Effector CD4-positive, alpha-beta T cell (primary cell): ENCODE measurements at places on chromosomes 2 and 18.

DNA sequence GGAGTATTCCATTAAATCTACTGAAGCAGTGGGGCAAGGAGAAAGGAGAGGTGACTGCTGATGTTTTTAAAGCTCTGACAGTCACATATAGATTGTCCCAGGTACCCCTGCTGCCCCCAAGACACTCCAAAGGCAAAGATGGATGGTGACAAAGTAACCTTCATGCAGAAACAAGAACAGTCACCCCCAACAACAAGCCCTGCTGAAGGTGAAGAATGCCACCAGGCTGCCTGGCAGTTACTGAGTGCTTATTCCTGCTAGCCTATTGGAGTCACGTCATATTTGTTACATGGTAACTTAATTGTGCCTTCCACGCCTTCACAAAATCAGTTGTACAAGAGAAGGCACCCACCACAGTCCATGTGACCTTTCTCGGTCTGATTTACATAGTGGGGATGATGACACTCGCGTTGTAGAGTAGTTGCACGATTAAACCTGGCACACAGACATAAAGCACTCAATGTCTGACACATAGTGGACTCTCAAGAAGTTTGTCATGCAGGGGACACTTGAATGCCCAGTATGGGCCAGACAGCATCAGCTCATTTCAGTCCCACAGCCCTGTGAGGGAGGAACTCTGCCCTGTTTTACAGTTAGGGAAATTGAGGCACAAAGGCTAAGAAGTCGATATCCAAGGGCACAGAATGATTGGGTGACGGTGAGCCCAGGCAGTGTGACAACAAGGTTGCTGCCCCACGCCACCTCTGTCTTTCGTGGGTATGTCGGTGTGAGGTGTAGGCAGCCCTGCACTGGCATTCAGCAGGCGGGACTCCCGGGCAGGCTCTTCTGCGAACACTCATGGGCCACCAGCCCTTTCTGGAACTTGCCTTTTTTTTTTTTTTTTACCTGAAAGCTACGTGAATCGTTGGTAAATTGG, 62.7 kb downstream of the ZCCHC2 start:
- no peak for DNase-seq

GRCh38 chr2:62197011-62197924, 1.4 kb downstream of the B3GNT2 start:
- peak; percentile 31 for DNase-seq

- no peak for DNase-seq
These were observed 217.0 kb downstream of the OSR1 start for GRCh38 chr2:19141234-19142004.

DNA sequence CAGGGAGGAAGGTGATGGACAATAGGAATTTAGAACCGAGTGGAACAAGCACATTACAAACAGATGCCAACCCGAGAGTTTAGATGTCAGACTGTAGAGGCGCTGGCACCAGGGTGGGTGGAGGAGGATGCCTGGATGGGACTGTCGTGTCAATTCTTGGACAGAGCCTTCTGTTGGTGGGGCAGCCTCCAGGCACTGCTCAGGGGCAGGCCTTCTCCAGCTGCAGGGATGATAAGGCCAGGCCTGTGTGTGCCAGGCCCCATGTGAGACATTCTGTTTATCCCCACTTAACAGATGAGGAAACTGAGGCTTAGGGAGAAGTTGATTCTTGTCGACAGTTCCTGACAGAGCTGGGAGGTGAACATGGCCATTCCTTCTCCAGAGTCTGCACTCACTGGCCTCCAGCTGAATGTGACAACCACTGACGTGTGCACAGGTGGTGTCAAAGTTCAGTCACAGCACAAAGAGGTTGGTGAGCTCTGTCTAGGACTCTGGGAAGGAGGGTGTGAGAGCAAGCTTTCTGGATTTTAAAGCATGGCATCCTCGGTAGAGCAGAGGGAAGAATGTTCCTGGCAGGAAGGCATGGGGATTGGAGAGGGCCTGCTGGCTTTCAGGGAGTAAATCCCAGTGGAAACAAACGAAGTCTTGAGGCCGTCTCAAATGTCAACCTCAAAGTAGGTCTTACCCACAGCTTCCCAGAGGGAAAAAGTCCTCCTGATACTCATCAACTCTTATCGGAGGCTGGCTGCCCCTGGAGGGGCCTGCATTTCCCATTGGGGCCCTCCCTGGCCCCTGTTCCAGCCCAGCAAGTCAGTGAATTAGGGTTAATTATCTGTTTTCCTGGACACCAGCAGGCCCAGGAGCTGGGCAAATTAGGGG, 52.4 kb downstream of the GLI2 start:
- no peak for DNase-seq

DNA sequence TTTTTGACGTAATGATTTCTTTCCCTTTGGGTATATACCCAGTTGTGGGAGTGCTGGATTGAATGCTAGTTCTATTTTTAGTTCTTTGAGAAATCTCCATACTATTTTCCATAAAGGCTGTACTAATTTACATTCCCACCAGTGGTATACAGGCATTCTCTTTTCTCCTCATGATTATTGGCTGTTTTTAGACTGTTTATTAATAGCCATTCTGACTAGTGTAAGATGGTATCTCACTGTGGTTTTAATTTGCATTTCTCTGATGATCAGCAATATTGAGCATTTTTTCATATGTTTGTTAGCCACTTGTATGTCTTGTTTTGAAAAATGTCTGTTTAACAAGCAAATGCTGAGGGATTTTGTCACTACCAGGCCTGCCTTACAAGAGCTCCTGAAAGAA, 9.2 kb upstream of the CD28 start:
- no peak for DNase-seq

DNA sequence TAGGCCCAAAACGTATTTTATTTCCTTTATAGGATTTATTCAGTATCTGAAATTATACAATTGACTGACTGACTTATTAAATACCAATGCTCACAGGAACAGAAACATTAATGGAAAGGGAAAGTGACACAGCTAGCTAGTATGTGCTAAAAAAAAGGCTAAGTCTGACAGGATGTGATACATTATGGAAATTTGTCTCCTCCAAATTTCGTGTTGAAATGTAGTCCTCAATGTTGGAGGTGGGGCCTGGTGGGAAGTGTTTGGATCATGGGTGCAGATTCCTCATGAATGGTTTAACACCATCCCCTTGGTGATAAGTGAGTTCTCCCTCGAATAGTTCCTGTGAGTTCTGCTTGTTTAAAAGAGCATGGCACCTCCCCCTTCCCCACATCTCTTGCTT, 70.6 kb upstream of the WDR75 start:
- no peak for DNase-seq

GRCh38 chr2:103139628-103140268, 377.9 kb downstream of the TMEM182 start:
- no peak for DNase-seq

GRCh38 chr2:103739186-103739585, 977.4 kb downstream of the TMEM182 start:
- DNase-seq = no peak

DNA sequence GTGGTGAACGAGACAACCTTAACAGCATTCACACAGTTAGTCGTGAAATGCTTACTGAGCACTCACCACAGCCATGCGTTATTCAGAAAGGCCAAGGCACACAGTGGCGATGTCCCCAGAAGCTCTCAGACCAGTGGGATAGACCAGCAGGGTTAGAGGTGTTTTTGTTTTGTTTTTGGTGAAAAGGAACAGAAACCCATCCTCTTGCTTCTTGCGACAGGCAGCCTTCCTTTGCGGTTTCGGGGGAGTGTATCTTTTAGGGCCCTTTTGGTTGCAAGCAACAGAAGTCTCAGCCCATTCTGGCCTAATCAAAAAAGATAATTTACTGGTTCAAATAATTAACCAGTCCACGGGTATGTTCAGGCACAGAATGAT, 4.7 kb downstream of the GNLY start:
- DNase-seq = no peak

GRCh38 chr2:52238782-52239181, 1206.8 kb upstream of the NRXN1 start:
- DNase-seq = no peak

DNA sequence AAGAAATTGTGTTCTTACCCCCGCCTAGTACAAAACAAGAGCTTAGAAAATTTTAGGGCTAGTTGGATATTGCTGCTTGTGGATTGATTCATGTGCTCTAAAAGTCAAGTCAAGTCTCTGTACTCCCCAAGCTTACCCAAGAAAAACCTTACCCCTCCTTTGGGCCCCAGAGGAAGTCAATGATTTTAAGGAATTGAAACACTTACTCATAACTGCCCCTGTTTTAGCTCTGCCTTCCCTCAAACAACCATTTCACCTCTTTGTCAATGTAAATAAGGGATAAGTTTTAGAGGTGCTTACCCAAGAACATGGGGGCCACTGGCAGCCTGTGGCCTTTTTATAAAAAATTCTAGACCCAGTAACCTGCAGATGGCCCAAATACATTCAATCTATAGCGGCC, 136.6 kb upstream of the RMP24 start:
- DNase-seq = no peak

- no peak for DNase-seq
These were observed 214.8 kb upstream of the PID1 start for GRCh38 chr2:229485857-229486256.

DNA sequence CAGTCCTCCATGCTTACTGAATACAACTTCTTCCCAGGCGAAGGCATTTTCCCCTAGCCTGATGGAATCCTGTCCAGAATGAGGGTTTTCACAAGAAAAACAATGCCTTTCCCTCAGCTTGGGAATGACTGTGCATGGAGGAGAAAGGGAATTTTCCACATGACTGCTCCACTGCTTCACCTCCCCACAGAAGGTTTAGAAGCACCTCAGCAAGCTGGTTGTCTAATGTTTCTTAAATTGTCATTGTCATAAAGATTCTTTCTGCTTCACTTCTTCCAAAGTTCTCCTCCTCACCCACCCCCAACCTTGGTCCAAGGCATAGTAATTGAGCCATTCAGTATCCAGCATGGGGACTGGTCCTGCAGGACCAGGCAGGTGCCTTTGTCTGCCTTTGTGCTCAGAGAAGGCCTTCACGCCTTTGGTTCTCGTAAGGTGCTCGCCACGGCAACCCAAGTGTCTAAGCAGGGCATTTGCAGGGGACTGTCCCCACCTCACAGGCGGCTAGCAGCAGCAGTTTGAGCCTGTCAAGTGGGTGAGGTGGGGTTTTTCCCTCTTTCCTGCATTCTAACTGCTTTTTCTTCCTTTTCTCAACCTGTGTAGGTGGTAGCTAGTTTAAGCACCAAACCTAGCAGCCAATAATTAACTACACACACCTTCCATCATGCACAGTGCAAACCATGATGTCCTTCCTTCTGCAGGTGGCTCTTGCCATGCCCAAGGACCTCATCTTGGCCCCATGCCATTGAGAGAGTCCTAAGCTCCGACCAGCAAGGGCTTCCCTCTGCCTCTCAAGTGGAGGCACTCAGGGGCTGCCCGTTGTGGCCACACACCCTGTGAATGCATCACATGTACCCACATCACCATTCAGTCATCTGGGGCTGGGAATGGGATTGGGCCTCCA, 65.7 kb upstream of the BCL2L11 start:
- no peak for DNase-seq

DNA sequence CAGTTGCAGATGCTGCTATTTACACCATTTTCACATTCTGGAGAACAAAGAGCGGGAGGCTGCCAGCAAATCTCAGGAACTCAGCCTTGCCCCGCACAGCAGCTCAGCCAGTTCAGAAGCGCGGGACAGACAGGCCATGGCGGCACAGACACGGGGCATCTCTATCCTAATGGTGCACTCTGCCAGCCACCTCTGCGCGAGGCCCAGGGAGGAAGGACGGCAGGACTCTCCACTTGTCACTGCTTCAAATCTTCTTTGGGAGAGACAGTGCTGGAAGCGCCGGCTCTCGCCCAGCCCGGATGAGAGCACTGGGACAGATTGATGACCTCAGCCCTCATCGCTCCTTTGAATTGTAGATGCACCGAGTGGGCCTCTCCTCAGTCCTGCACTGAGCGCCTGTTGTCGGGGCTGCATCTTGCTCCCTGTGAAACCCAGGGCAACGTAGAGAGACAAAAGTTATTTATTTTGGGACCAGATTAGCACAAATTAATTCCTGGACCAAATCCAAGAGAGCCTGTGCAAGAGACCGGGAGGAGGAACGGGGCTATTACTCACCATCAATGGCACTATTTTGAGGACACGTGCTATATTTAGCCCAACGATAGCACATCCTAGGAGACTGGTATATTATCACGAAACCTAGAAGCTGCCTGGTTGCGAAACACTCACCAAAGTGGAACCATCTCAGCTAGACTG, 211.4 kb upstream of the SMIM21 start:
- DNase-seq = no peak

- DNase-seq = no peak
These were observed 161.8 kb downstream of the DYSF start for GRCh38 chr2:71614976-71615766.

DNA sequence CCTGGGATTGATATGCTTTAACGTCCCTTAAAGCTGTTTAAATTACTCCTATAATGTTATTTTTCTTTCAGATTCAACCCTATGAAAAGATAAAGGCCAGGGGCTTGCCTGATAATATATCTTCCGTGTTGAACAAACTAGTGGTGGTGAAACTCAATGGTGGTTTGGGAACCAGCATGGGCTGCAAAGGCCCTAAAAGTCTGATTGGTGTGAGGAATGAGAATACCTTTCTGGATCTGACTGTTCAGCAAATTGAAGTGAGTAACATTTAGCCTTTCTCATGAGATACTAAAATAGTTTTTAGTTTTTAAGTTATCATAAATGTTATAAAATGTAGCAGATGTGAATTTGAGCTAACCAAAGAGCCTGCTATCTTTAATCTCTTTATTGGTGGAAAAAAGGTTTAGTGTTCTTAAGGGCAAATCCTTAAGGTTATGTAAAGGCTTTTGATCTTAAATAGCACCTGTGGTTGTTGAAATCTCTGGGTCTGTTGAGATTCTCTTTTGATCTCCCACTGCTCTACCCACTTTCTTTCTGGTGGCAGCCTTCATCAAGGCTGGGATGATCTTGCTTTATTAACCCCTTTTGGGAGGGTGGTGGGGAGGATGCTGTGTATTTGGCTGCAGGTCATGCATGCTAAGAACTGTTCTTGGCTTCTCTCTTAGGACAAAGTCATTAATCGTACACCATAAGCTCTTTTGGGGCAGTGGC, 40.9 kb downstream of the UGP2 start:
- no peak for DNase-seq
